Stimulated activated naive B cell treated with anti-CD40 and anti-IgM and Interleukin-4, amounts not matched to agents 10 μg/mL and 1 μg/mL and 100 μg/mL, for 72 hours (primary cell): ENCODE measurements at places on chromosomes 12 and 14.

DNA sequence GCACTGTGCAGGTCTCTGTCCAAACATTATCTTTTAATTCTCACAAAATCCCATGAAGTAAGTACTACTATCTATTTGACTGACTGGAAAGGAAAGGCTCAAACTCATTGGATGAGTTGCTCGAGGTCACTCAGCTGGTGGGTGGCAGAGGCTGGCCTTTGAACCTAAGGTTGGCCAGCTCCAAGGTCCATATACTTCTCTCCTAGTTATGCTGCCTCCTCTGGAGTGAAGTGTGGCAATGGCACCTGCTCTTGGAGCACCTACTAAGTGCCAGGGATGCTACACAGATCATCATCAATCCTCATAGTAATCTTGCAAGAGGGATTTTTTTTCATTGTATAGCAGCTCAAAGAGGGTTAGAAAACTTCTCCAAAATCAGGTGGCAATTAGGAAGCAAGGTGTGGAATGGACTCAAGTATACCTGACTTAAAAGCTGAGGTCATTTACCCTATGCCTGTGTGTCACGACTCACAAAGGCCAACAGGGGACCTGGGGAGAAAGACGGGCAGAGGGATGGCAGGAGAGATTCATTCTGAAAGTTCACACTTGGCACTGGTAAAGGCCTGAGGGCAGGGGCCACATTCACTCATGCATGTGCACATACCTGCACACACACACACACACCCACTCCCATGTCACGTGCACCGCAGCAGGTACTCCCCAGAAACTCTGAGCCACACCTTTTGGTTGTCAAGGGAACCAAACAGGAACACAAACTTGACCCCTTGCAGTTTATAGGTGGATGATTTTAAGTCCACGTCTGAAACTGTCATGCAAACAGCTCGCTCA is 146.4 kb downstream of the FOXN3 start:
- peak; percentile 54 for DNase-seq

DNA sequence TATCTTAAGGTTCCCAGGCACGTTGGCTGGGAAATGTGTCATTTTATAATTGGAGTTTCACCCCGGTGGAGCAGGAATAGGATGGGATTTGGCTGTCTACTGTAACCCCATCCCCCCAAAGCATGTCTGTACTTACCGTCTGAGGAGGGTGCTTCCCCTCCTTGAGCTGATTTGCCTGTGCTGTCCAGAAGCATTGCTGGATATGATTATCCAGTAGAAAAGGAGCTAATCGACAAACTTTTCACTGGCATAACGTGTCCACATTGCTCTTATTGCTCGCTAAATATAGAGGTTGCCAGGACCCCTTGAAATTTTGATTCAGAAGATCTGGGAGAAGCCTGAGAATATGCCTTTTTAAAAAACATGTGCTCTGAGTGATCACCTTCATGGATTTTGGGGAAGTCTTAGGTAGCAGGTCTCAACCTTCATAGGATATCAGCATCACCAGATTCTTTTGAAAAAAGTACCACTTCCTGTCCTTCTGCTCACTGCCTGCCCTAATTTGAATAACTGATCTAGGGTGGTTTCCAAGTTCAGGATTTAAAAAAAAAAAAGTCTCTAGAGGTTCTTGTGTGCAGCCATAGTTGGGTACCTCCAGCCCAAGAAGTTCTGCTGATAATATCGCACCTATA is 80.4 kb upstream of the KCNA1 start:
- peak; percentile 29 for DNase-seq

GRCh38 chr14:104341532-104342434 is 203.4 kb downstream of the KIF26A start:
- no peak for DNase-seq

- no peak for DNase-seq
Measured at GRCh38 chr12:64175254-64175945, 46.7 kb downstream of the KICS2 start.

DNA sequence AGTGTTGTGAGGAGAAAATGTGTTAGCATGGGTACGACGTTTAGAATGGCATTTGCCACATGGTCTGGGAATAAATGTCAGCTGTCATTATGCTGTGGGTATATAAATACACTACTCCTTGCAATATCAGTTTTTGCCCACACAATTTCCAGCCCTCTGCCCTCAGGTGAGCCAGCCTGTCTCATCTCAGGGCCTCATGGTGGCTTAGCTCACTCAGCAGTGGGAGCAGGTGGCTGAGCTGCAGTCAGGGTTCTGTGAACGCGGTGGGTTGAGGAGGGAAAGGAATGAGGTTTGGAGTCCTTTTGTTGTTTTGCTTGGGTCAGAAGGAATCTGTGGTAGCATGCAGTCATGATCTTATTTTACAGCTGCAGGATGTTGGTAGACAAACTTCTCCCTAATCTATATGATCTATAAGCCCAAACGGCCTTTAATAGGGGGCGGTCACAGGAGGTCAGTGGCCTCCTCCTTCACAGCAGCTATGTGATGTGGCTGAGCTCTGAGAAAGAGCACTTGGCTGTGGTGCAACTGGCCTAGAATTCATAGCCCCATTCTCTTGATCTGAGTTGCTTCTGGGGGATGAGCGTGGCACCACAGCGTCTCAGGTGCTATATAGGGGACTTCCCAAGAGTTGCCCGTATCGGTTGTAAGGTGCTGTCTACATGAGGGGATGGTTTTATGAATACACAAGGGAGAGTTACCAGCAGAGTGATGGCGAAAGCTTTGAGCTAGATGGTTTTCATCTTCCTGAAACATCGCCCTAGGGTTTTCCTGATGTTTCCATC is 27.8 kb upstream of the KCNA5 start:
- DNase-seq, result no peak

- DNase-seq, result no peak
Measured at GRCh38 chr14:61640158-61641136, 54.9 kb upstream of the HIF1A start.

- DNase-seq, result no peak
Measured at GRCh38 chr12:124684971-124685688, 117.7 kb upstream of the NCOR2 start.

DNA sequence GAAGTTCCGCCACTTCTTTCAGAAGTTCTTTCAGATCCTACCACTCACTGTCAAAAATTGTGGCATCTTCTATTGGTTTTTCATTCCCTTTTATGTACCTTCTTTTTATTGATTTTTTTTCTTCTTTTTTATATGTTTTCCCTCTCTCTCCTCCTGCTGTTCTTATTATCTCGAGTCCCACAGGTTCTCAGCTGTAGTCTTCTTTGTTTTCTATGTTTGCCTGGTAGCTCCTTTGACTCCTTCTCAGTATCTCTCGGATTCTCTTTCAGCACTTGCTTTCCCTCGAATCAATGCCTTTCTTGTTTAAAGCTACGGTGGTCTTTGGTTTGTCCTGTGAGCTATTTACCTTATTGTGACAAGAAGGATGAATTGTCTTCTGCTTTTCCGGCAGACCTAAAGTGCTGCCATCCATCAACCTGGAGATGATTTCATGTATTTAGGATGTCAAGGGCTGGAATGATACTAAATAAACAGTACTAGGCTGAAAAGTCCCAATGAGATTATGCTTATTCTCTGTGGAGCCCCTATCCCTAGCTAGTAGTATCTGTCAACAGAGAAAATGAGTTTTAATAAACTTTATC is 541.7 kb downstream of the NOVA1 start:
- DNase-seq, result no peak

DNA sequence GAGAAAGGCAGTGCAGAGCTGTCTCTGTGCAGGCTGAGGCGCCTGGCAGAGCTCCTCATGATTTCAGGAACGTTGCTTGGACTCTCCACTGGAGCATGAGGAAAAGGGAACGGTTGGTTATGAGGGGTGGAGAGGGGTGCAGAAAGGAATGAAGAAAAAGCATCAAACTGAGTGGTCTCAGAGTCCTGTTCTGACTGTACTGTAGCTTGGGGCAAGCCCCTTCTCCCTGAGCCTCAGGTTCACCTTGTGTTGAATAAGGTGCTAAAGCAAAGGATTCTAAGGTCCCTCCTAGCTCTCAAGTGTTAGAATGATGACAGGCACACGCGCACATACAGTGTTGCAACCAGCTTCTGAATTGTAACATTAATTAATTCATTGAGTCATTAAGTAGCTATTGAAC is 125.2 kb upstream of the PARP11 start:
- DNase-seq, result no peak

GRCh38 chr14:94305620-94306019 is 12.6 kb upstream of the SERPINA10 start:
- no peak for DNase-seq

DNA sequence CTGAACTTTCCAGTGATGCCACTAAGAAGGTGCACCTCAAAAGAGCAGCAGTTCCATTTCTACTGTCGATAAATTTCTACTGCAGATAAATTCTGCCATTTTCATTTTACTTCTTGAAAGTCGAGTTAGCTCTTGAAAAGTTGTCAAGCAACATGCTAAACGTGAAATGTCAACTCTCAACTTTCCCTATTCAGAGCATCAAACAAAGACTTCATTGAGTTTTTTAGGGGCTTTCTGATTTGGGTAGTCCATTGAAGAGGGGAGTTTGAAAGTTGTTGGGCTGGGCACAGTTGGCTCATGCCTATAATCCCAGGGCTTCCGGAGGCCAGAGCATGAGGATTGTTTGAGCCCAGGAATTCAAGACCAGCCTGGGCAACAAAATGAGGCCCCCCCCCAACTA is 59.4 kb upstream of the SYNE2 start:
- DNase-seq, result no peak

DNA sequence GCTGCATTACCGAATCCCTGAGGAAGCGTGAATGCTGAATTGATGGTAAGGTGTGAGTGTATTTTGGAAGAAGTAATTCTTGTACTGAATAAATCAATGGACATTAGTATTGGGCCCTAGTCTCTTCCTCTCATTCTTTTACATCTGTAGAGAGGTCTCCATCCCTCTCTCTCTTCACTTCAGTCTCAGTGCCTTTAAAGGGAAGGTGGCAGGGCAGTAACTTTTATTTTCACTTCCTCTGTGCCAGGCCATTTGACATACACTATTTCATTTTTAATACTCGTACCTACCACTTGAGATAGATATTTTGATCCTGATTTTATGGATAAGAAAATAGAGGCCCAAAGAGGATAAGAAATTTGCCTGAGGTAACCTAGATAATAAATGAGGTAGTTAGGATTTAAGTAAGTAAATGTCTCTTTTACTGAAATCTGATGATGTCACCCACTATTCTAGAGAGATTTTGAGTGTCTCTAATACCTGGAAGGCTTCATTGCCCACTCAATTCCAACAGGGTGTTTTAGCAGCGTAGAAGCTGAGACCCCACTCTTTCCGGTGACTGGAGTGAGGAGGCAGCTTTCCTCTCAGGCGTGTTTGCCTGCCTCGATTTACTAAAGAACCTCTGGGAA is 177.9 kb upstream of the PRICKLE1 start:
- DNase-seq, result no peak

- DNase-seq, result peak; percentile 15
Measured at GRCh38 chr12:47276621-47277309, 197.0 kb upstream of the AMIGO2 start.

GRCh38 chr12:51870504-51870903 is 17.4 kb upstream of the ANKRD33 start:
- no peak for DNase-seq

DNA sequence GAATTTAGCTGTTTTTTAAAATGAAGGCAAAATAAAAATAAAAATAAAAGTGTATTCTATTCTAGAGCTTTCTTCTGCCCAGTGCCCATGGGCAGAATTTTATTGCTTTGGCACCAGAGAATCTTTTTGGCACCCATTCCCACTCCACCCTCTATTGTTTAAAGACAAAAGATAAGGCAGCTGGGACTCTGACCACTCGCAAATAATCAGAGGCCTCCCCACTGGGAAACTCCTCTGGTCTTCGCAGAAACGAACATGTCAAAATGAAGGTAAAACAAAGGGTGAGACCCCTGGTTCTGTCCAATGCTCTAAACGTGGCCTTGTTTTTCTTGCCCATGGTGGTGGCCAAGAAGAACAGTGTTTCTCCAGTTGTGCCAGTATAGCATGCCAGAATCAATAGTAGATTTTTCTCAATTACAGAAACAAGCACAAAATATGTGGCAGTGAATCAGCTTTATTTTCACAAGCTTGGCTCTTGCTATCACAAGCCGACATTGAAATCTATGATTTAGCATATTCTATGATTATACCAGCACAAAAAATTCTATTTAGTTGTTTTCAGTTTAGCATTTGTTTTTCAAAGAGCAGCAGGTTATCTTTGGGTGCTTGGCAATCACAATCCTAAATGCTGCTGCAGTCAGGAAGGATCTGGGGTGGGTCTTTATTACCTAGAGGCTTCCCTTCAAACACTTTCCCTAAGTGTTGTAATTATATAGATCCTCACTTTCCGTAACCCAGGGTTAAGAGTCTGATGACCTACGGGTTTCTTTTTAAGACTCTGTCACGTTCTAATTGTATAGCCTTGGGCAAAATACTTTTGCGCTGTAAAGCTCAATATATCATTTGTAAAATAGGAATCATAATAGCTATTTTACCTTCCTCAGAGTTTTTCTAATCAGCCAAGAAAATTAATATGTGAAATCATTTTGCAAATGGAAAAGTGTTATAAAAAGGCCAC is 50.5 kb downstream of the KITLG start:
- DNase-seq, result no peak

- DNase-seq, result peak; percentile 80
Measured at GRCh38 chr14:100067971-100068959, 3.0 kb downstream of the EVL start.

DNA sequence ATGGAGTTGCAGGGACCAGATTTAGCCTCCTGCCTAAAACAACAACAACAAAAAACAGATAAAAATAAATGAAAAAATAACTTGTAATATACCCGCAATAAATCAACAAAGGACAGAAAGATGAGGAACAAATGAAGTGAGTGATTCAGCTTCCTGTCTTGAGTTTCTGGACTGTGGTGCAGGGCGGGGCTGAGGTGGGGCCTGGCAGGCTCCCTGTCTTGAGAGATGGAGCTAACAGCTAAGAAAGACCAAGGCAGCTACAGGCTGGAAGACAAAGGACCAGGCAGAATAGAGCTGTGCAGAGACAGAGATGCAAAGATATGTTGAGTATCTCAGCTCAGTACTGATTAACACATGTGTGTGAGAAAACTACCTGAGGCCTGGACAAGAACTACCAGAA is 879.2 kb downstream of the AACS start:
- DNase-seq, result no peak
